ENCODE measurements at places on chromosomes 3 and 15. TPM values are rescaled to one million over a fixed set of nuclear protein-coding genes. Genes with fewer than 3 reads are reported as not detected.

The GOLGA6L7 gene
- total RNA-seq, result not detected

The ATP13A4 gene
- 0.36 TPM for total RNA-seq

The GP5 gene
- total RNA-seq, result 0.96 TPM

The RASGRP1 gene
- total RNA-seq, result 1.8 TPM

The CORO2B gene
- total RNA-seq, result 11.1 TPM

- no peak for DNase-seq
Observed at GRCh38 chr15:69117431-69117871, 43.0 kb upstream of the GLCE start.

GRCh38 chr3:134029734-134030378 lies at the start of gene SLCO2A1:
Gene SLCO2A1, minus strand, starts transcription at chr3:134029925. Its CDS starts 123 bp downstream, at chr3:134029802.
- no peak for DNase-seq

DNA sequence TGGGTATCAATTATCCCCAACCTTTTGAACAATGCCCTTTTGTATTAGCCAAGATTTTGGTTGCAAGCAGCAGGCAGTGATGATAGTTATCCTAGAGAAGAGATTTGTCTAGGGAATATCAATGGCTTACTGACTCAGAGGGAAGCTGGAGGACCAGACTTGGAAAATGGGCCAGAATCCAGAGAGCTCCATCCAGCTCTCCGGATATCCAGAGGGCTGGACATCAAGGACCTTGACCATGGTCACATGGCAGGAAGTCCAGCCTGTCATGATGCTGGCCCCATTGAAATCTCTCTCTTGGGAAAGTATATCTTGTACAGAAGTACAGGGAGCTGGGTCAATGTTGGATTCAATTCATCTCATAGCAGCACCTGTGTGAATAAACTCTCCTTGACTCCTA lies 148.5 kb upstream of the PDZRN3 start:
- no peak for DNase-seq

DNA sequence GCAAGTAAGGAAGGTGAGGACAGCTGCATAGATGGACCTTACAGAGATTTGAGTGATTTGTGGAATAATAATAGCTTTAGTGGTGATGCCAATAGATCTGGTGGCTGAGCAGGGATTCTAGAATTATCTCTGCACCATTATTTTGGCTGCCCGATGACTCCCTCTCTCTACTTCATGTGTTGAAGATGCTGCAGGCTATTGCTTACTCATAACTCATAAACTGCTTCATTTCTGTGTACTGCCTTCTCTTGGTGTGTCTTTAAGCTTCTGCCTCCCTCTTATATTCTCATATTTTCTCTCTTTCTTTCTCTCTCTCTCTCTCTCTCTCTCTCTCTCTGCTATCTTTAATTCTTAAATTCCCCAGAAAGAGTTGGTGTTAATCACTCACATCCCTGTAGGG lies 256.0 kb upstream of the TRIM42 start:
- DNase-seq, result no peak

DNA sequence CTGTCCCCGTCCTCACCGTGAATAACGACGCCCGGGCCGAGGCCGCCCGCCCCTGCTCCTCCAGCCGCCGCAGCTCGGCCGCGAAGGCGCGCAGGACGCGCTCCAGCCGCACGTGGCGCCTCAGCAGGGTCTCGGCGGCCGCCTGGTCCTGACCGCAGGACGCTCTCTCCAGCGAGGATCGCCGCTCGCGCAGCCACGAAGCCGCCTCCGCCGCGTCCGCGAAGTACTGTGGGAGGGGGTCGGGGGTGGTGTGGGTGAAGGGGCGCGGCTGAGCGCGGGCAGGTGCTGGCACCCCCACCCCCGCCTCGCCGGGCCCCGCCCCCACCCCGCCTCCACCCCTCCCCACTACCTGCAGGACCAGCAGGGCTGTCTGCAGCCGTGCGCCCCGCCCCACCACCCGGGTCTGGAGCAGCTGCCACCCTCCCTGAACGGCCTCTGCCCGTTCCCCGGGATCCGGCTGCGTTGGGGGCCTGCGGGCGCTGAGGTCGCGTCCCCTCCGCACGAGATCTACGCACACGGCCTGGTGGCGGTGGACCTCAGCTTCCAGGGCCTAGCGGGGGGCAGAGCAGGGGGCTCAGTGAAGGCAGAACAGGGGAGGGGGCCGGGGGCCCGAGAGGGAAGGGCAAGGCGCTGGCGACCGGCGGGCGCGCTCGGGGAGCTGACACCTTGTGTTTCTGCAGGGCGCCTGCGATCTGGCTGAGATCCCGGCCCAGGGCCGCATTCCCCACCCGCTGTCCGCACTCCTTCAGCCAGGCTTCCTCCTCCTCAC lies 11.7 kb downstream of the SPTBN5 start:
- DNase-seq, result no peak

DNA sequence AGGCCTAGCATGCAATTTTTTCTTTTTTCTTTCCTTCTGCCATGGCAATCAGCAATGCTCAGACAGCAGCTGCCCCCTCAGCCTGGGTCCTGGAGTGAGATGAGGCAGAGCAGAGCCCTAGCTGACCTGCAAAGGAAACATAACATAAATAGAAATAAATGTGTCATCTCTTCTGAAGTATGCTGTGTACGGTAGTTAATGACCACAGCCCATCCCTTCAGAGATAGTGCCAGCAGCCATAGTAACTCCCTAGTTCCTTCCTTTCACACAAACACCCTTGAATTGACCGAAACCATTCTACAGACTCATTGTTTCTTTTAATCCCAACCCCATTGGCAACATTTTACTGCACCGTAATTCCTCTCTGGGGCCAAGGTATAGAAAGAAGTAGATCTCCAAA lies 8.4 kb upstream of the CD47 start:
- DNase-seq, result no peak

GRCh38 chr3:11580645-11581044 lies 63.1 kb downstream of the VGLL4 start:
- no peak for DNase-seq

- no peak for DNase-seq
Observed at GRCh38 chr15:76512971-76513370, 176.4 kb downstream of the ISL2 start.

GRCh38 chr3:30708472-30708871 lies 102.1 kb downstream of the TGFBR2 start:
- no peak for DNase-seq

GRCh38 chr3:183275418-183275817 lies 22.4 kb downstream of the B3GNT5 start:
- no peak for DNase-seq

DNA sequence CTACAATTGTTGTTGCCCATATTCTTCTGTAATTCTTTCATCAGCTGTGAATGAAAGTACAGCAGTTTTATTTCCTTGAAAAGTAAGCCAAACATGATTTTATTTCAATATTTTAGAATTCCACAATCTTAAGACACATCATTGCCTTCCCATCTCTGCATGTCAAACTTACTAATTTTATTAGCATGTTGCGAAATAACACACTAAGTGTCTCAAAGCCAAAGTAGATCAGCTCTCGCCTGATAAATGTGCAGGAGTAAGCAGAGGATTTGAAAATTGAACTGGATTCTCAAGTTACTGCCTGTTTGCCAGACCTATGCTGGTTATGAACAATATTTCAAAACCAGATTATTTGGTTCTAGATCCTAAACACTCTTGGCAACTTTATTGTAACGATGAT lies 25.7 kb downstream of the TGFBR2 start:
- no peak for DNase-seq

DNA sequence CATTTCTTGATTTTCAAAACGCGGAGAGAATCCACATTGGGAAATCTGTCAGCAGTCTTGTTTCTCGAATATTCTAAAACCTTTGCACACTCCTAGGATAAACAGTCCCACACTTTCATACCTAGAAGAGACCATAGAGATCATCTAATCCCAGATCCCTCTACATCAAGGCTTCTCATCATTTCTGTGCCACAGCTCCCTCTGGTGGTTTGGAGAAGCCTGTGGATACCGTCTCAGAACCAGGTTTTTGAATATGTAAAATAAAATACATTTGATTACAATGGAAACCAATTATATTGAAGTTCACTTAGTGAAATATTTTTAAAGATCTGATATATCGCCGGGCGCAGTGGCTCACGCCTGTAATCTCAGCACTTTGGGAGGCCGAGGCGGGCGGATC lies 211.9 kb upstream of the GOLGA6L4 start:
- DNase-seq, result no peak

DNA sequence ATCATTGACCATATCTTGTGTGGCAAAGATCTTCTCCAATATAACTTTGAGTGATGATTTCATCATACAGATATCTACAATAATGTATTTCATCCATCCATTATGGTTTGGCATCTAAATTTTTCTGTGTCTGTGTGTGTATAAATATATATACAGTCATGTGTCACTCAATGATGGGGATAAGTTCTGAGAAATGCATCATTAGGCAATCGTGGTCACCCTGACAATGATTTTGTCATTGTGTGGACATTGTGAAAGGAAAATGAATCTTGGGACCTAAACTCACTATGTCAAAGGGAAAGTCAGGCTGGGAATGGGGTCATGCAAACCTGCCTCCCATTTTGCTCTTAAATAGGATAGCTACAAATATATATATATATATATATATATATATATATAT lies 12.4 kb downstream of the CFAP161 start:
- no peak for DNase-seq

DNA sequence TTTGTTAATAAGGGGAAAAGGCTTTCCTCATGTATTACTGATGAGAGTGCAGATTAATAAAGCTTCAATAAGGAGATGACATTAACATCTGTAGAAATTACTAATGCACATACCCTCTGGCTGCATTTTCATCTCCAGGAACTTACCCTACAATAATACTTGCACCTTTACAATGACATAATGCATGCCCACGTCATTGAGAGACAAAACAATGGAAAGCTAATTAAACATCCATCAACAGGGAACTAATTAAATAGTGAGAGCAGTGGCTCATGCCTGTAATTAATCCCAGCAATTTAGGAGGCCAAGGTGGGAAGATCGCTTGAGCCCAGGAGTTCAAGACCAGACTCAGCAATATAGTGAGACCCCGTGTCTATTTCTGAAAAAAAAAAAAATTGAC lies 32.8 kb upstream of the DET1 start:
- DNase-seq, result no peak

DNA sequence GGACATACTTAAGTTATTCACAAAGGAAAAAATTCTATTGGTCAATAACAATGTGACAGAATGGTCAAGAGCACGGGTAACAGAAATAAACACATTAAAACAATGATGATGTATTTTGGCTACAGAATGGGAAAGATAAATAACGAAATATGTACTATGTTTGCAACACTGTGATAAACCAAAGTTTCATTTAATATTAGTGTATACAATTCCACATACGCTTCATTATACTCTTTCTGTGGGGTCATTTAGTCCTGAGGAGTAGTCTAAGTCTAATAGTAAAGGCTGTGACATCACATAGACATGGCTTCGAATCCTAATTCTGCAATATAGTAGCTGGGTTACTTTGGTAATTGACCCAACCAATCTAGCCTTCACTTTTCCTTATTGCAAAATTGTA lies 408.3 kb downstream of the MCTP2 start:
- no peak for DNase-seq
